ENCODE measurements at places on chromosomes 2 and 18. TPM values are rescaled to one million over a fixed set of nuclear protein-coding genes. Genes with fewer than 3 reads are reported as not detected.

DNA sequence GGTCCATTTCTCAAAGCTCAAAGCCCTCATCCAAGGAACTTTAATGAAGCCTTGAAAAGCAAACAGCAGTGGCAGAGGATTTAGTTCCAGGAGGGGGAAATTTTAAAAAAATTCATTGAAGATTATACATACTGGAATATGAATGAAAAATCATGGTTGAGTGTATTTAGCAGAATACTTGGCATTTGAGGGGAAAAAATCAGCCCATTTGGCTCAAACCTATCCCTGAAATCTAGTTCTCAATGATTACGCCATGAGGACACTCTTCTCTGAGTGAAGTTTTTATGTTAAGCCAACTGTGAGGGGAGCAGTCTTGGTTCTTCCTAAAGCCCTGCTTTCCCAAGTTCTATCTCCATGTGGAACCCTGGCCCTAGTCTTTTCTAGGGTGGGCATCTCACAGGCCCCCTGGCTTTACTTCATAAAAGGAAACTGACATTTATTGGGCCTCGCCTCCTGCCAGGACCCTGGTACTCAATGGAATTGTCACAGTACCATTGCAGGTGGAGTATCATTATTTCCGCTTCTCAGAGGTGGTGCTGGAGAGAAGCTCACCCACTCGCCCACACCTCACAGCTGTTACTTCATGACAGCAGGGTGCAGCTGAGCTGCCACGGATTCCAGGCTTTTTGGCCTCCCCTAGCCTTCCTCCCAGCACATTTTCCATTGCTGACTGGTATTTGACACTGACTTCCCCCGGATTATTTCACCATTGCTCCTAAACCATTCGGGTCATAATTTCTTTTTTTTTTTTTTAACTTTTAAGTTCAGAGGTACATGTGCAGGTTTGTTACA, 56.8 kb downstream of the NXPH2 start:
- H3K4me1 ChIP-seq, result no peaks in the 10 kb centered on the region
- no peaks in the 10 kb centered on the region for H3K27me3 ChIP-seq
- no peaks in the 10 kb centered on the region for H3K36me3 ChIP-seq

The ACTG2 gene
- polyA plus RNA-seq, result 301 TPM

- H3K27ac ChIP-seq, result no peak overlapping the region
- H3K36me3 ChIP-seq, result no peaks in the 10 kb centered on the region
- DNase-seq, result no peak
- H3K4me1 ChIP-seq, result no peaks in the 10 kb centered on the region
Measured at GRCh38 chr18:58633874-58634273, 5.0 kb upstream of the ALPK2 start.

The PARD6G gene
- polyA plus RNA-seq, result 1.8 TPM

DNA sequence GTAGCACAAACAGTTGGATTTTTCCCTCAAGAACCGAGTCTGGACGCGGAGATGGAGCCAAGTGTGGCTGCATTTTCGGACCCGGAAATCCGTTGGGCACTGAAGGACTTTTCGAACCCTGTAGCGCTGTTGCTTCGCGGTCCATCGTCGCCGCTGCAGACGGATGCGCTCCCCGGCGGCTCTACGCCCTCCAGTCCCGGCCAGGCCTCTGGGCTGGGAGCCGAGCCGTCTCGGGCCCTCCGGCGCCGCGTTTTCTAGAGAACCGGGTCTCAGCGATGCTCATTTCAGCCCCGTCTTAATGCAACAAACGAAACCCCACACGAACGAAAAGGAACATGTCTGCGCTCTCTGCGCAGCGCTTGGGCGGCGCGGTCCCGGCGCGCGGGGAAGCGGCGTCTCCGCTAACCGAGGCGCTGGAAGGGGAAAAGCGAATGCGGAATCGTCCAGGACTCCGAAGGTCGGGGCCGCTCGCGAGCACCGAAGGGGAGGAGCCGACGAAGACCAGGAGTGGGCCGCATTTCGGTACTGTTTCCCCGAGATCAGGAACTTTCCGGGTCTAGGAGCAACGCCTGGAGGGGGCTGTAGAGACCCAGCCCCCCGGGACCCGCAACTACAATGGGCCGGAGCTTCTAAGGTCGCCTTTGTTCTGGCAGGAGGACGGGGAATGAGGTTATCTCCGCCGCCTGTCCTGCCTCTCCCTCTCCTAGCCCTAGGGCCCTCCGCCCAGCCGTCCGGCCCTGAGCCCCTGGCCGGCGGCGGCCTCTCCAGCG, 3.2 kb downstream of the EMX1 start:
- no peak overlapping the region for H3K27ac ChIP-seq
- no peaks in the 10 kb centered on the region for H3K36me3 ChIP-seq
- H3K4me3 ChIP-seq, result peak overlapping the region; percentile 6
- no peaks in the 10 kb centered on the region for H3K4me1 ChIP-seq

DNA sequence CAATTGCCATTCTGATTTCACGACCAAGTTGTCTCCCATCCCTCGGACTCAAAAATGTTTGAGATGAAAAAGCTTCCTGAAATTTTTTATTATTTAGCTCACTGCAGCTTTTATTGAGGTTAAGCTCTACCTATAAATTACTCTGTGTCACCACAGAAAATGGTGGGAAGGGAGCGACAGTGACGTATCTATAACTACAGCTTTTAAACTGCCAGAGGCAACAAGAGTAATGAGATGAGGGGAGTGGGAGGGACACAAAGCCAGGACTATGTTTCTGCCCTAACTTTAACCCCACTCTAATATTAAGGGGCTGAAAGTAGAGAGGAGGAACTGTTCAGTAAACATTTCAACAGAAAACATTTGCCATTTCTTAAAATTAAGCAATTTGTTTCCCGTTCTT, 37.4 kb downstream of the SMAD2 start:
- no peak overlapping the region for H3K4me3 ChIP-seq
- no peaks in the 10 kb centered on the region for H3K27me3 ChIP-seq
- no peak for DNase-seq
- no peak overlapping the region for H3K27ac ChIP-seq
- H3K4me1 ChIP-seq, result no peaks in the 10 kb centered on the region

- H3K4me3 ChIP-seq, result no peak overlapping the region
- H3K27me3 ChIP-seq, result no peaks in the 10 kb centered on the region
- no peak for DNase-seq
- no peak overlapping the region for H3K27ac ChIP-seq
- no peaks in the 10 kb centered on the region for H3K36me3 ChIP-seq
- no peaks in the 10 kb centered on the region for H3K4me1 ChIP-seq
Measured at GRCh38 chr2:128069769-128070168, 21.2 kb upstream of the UGGT1 start.

DNA sequence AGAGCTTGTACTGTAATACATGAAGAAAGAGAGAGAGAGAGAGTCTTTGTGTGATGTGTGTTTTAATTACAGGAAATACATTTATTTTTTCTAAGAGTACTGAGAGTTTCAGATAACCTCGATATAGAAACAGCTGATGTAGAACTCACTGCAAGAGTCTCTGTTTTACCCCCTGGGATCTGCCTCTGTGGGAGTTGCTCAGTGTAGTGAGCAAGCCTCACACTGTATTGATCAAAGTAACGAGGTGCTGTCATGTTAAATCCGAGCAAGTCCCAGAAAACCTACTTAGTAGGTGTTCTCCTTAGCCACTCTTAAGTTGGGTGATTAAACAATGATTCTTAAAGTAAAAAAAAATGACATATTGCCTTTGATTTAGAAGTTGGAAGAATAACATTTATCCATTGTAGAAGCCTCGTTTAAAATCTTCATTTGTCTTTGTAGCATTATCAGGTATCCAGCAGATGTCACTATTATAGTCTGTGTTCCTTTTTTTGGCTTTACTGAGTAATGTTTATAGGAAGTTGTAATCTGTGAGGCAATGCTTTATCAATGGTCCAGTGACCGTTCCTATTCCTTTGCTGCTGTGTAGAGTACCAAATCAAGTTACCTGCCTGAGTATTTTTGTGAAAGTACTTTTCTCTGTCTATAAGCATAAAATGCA, 219.0 kb downstream of the MYO3B start:
- H3K27me3 ChIP-seq, result no peaks in the 10 kb centered on the region
- no peaks in the 10 kb centered on the region for H3K4me1 ChIP-seq
- no peak overlapping the region for H3K4me3 ChIP-seq
- no peaks in the 10 kb centered on the region for H3K36me3 ChIP-seq
- DNase-seq, result no peak

DNA sequence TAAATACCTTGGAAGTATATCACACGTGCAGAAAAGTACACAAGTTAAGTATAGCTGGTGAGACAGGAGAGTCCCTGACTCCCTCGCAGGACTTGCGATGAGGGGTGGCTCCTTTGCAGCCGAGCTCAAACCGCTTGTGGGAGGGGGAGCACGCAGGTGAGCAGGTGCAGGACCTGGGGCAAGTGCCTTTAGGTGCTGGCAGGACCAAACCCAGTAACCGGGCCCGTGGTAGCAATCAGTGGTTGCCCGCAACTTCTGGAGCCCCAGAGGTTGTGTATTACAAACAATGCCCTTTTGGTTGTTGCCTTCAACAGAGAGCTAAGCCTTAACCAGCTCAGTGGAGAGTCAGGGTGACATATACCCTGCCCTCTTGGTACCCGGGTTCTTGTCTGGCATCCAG, 132.8 kb downstream of the PARD3B start:
- H3K4me1 ChIP-seq, result peaks cover 2% of the 10 kb centered on the region
- no peak overlapping the region for H3K27ac ChIP-seq
- H3K27me3 ChIP-seq, result no peaks in the 10 kb centered on the region
- no peak overlapping the region for H3K4me3 ChIP-seq

The ARHGEF4 gene
- polyA plus RNA-seq, result 1.1 TPM

DNA sequence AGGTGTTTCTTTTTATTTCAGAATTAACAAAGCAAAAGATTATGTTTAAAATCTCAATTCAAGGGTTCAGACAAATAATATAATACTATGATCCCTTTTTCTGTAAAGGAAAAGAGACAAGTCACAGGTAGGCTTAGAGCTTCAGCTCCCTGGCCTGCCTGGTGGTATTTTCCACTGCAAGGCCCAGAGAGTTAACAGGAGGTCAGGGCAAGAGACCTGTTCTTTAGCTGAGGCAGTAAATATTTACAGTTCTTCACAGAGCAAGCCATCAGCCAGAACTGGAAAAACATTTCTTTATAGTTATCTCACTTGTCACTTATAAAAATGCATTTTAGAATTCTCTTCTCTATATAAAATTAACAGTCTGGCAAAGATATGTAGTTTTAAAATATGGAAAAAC, 70.1 kb downstream of the EPG5 start:
- no peak overlapping the region for H3K27ac ChIP-seq
- H3K36me3 ChIP-seq, result peaks cover 11% of the 10 kb centered on the region
- H3K27me3 ChIP-seq, result no peaks in the 10 kb centered on the region
- H3K4me3 ChIP-seq, result no peak overlapping the region

- no peaks in the 10 kb centered on the region for H3K36me3 ChIP-seq
- H3K4me3 ChIP-seq, result no peak overlapping the region
Measured at GRCh38 chr18:8584798-8585197, 24.4 kb upstream of the RAB12 start.

DNA sequence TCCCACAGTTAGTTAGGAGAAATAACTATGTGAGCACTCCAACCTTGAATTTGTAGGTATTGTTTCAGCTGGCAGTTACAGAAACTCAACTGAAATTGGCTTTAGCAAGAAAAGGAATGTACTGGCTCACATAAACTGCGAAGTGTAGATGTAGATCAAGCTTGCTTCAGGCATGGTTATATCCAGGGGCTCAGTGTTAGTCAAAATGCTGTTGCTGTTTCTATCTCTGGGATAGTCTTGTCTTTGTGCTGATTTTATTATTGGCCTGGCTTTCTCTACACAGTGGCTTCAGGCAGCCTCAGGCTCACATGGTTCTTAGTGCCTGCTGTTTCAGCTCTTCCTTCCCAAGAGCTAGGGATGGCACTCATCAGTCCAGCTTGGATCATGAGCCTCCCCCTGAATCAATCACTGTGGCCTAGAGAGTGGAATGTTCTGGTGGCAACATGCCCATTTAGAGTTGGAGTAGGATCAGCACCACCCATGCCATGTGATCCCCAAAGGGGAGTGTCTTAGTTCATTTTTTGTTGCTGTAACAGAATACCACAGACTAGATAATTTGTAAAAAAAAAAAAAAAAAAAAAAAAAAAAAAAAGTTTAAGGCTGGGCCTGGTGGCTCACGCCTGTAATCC, 69.1 kb upstream of the FOXI3 start:
- H3K4me1 ChIP-seq, result no peaks in the 10 kb centered on the region
- no peaks in the 10 kb centered on the region for H3K36me3 ChIP-seq
- H3K27ac ChIP-seq, result no peak overlapping the region
- no peak for DNase-seq
- no peak overlapping the region for H3K4me3 ChIP-seq

DNA sequence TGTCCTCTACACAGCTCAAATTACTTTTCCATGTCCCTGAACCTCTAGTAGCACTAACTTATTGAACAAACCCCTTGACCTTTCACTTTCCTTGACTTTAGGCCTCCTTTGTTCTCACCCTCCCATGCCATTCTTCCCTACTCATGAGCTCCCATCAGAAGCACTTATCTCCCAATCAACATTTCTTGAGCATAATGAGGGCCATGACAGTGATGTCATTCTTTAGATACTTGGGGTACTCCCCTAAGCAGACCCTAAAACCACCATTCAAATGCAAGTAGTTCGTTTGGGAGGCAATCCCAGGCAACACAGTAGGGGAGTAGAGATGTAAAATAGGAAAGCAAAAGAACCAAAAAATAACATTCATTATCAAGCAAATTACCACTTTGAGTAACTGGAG, 115.9 kb upstream of the ARHGAP28 start:
- no peaks in the 10 kb centered on the region for H3K4me1 ChIP-seq
- no peaks in the 10 kb centered on the region for H3K36me3 ChIP-seq
- H3K4me3 ChIP-seq, result no peak overlapping the region
- H3K27ac ChIP-seq, result no peak overlapping the region

- H3K27ac ChIP-seq, result no peak overlapping the region
- no peaks in the 10 kb centered on the region for H3K4me1 ChIP-seq
- DNase-seq, result no peak
Measured at GRCh38 chr2:178521304-178522150, 41.3 kb downstream of the PLEKHA3 start.

The MC5R gene
- not detected for polyA plus RNA-seq

DNA sequence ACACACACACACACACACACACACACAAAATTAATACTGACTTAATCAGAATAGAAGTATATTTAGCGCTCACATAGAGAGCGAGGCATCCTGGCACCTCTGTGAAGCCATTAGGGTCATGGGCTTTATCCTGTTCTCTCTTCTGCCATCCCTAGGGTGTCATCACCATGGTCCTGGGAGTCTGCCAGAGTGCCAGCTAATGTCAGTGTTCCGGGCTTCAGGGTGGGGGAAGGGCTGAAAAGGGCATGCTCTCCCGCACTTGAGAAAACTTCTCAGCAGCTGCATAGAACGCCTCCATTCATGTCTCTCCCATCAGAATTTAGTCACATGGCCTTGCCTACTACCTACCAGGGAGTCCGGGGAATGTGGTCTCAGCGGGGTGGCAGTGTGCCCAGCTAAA, 19.7 kb upstream of the DYNC2LI1 start:
- DNase-seq, result no peak
- no peak overlapping the region for H3K27ac ChIP-seq
- H3K4me3 ChIP-seq, result no peak overlapping the region
